ENCODE measurements at places on chromosomes 6 and 20.

GRCh38 chr6:106039897-106040592, 46.1 kb upstream of the PRDM1 start:
- no peak for DNase-seq

DNA sequence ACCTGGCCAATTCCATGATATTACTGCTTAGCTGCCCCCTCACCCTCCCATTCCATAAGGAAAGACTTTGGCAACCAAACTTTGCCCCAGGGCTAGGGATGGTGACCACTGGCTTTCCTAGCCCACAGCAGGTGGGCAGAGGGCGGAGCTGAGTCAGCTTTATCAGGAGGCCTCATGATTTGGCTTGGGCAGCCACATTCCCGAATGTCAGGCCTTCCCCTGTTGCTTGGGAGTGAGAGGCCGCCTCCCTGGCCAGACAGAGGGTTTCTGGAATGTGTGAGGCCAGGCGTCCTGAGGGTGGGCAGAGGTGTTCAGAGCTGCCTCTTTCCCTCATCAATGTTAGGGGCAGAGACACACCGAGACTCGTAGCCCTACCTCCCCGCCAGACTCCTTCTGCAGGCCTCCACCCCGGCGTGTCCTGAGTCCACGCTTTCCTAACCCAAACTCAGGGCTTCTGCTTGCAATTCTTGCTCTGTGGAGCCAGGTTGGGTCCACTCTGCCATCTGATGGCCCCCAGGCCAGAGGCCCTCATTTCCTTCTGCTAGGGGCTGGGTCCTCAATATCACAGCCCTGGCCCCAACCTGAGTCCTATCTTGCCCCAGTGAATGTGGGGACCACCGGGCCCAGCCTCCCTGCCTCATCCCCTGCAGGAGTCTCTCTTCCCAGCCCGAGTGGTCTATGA, 19.3 kb downstream of the UQCC2 start:
- no peak for DNase-seq

- no peak for DNase-seq
Measured at GRCh38 chr20:23309781-23310180, 40.8 kb upstream of the NXT1 start.

GRCh38 chr6:16230953-16231352, 7.4 kb upstream of the GMPR start:
- no peak for DNase-seq

DNA sequence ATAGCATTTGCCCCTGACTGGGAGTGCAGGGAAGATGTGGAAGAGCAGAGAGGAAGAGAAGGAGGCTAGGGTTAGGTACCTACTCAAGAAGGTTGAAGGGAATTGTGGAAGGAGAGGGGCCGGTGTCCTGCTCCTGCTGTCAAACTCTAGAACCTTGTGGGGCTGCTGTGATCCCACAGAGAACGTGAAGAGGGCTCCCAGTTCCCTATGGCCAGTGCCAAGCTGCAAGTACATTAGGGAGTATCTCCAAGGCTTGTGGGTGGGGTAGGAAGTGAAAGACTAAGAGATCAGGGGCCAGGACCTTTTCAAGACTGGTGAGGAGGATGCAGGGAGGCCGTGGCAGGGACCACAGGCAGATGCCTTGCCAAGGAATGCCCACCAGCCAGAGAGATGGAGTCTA, 263.4 kb downstream of the CDH26 start:
- DNase-seq = no peak

GRCh38 chr6:143135797-143136561, 75.3 kb downstream of the AIG1 start:
- no peak for DNase-seq

GRCh38 chr6:83071023-83071422, 3.6 kb downstream of the DOP1A start:
- no peak for DNase-seq

GRCh38 chr20:57251344-57251743, 15.1 kb downstream of the BMP7 start:
- DNase-seq = no peak

GRCh38 chr6:106460481-106460880, 100.0 kb downstream of the CRYBG1 start:
- DNase-seq = no peak

DNA sequence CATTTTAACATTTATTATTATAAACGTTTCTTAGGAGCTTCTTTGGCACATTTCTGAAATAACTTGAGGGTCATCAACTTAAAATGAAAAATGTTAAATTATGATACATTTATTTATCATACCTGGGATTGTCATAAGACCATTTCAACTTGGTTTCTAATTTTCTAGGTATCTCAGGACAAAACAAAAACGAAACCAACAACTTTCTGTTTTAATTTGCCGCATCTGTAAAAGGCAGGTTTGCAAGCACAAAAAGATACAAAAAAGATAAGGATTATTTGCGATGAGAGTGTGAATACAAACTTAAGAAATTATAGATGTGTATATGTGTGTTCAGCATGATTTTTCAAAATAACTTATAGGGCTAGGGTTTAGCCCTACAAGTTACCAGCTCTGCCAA, 395.0 kb upstream of the RUNX2 start:
- DNase-seq = no peak

- DNase-seq = no peak
Measured at GRCh38 chr6:167703347-167703746, 123.4 kb upstream of the AFDN start.

All from femur (tissue), 1 donor.